ENCODE measurements at places on chromosomes 12 and 14. TPM values are rescaled to one million over a fixed set of nuclear protein-coding genes. Genes with fewer than 3 reads are reported as not detected.

DNA sequence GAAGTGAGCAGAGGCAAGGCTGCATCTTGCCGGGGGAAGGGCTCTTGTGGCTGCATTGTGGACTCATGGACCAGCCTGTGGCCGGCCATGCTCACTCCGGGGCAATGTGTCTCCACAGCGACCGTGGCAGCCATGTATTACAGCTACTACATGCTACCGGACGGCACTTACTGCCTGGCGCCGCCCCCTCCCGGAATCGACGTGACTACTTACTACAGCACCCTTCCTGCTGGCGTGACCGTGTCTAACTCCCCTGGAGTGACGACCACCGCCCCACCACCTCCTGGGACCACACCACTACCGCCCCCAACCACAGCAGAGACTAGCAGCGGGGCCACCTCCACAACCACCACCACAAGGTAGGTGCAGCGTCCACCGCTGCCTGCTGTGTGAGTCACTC lies 42.1 kb downstream of the SFSWAP start:
- ATAC-seq, result no peak

DNA sequence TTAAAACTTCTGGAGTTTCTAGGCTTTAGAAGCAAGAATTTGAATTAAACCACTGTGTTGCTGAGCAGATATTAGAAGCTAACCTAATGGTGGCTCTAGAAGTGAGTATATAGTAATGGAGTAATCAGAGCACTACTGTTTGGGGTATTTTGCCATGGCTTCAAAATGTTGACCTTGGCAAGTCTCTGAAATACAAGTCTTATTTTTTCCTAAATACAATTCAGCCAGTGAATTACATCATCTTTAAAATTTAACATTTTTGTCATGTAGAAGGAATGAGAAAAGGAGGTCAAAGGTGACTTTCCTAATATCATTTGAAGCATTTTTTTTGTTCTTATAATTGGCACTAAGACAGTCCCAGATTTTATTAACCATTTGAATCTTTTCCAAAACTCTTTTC lies 25.2 kb downstream of the PMCH start:
- no peak for ATAC-seq

DNA sequence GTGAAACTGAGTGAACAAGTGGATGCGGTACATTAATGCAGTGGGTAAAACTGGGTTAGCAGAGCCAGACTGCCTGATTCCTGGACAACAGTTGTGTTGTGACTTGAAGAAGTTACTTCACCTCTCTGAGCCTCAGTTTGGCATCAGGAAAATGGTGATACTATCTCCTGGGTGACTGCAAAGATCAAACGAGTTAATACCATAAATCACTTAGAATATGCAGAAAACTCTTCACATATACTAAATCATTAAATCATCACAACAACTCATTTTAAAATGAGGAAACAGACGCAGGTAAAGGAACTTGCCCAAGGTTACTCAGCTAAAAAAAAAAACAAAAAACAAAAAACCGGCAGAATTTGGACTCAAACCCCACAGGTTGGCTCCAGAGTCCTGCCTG lies 811 bp downstream of the MTERF2 start:
- no peak for ATAC-seq

The CEP83 gene
- total RNA-seq, result 11.3 TPM

The GSG1 gene
- total RNA-seq, result not detected

Measured in esophagus mucosa (tissue), 1 donor.